Trophoblast cell (in vitro differentiated cells and primary cell): ENCODE measurements at places on chromosomes 5 and 9.

DNA sequence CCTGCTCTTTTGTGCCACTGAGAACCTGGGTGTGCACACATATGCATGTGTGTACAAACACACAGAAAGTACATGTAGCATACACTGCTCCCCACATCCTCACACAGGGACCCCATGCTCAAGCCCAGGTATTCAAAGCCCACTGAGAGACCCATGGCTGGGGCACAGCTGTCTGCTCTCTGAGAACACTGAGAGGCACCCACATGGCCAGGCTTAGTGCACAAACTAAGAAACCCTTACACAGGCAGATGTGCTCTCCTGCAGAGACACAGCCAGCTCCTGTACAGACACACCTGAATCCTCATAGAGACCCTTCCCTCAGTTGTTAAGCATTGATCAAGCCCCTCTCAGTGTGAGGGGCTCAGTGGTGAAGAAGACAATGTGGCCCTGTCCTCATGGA is 92.5 kb downstream of the CACNA1B start:
- DNase-seq: no peak

- DNase-seq: no peak
These were observed 62.1 kb upstream of the FANCC start for GRCh38 chr9:95379630-95380029.

GRCh38 chr5:88675708-88676636 is 207.0 kb downstream of the MEF2C start:
- DNase-seq: no peak

DNA sequence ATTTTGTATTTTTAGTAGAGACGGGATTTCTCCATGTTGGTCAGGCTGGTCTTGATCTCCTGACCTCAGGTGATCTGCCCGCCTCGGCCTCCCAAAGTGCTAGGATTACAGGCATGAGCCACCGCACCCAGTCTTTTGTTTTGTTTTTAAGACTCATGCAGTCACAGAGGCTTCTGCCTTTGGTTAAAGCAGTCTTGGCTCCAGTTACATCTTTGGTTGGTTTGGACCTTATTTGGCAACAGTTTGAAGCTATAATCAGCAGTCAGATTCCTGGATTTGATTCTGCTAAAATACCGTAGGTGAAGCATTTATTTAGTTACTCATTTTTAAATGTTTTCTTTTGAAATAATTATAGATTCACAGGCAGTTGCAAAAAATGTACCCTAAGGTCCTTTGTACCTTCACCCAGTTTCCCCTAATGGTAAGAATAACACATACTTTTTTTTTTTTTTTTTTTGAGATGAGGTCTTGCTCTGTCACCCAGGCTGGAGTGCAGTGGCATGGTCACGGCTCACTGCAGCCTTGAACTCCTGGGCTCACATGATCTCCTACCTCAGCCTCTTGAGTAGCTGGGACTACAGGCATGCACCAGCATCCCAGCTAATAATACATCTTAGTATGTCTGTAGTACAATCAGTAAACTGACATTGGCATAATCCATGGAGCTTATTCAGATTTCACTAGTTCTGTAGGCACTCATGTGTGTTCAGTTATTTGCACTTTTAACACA is 15.7 kb downstream of the USP20 start:
- no peak for DNase-seq

DNA sequence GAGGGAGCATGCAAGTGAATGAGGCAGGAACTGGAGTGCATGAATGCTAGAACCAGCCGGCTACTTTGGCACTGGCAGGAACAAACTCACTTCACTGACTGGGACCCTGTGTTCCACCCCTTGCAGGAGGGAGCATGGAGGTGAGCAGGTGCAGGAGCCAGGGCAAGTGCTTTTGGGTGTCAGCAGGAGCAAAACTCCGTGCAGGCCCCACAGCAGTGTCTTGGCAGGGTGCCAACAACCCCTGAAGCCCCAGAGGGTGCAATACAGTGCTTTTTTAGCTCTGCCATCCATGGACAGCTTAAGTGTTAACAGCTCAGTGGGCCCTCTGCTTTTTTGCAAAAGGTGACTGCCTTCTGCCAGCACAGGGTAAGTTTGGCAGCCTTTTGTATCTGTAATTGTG is 245.8 kb upstream of the PCSK5 start:
- DNase-seq: no peak

- no peak for DNase-seq
These were observed 573.1 kb upstream of the KLF4 start for GRCh38 chr9:108062680-108063079.

- peak; percentile 25 for DNase-seq
These were observed 24.2 kb upstream of the HAPLN1 start for GRCh38 chr5:83744821-83745220.

DNA sequence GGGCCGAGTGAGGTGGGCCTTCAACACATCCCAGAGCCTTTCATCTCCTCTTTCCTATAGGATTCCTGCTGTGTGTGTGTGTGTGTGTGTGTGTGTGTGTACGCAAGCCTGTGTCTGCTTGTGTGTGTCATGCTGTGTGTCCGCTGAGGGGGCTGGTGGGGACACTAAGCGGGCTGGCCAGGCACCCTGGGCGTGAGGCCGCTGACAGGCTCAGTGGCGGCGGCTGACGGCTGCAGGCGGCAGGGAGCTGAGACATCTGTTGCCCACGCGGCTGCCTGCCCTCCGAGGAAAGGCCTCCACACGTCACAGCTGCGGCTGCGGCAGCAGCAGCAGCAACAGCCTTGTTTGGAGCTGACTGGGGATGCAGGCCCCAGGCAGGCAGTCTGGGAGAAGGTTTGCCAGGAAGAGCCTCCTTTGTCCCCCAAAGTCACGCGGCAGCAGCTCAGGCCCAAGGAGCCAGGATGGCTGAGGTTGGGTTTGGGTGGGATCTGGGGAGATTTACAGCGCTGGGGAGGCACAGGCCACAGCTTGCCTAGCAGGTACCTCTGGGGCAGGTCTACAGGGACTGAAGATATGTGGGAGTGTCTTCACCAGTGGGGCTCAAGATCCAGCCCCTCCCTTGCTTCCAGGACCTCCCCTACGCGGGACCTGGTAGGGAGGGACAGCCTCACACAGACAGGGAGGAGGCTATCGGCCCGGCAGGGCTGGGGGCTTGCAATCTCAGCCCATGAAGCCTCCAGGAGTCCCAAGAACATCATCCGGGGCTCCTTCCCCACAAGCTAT is 1.8 kb downstream of the PDLIM4 start:
- DNase-seq: no peak

- DNase-seq: peak; percentile 15
These were observed 20.8 kb downstream of the SV2C start for GRCh38 chr5:76104027-76104426.

- no peak for DNase-seq
These were observed 151.7 kb upstream of the ZNF366 start for GRCh38 chr5:72658761-72659540.

DNA sequence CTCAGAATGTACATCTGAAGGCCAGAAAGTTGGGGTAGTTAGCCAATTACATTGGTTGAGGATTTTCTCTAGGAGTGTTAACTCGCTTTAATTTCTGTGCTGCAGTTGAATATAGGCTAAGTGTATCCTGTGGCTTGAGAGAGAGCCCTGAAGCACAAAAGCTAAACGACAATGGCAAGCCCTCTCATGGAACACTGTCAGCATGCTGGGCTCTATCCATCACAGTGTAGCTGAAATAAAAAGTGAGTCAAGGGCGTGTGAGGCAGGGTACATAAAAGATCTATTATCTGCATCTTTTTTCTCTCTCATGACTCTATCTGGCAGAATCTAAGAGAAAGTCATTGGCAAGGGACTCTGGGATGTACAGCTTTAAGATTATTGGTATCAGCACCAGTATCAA is 254.2 kb upstream of the GRIA1 start:
- DNase-seq: no peak

- peak; percentile 89 for DNase-seq
These were observed 27.4 kb downstream of the UNC5A start for GRCh38 chr5:176837707-176838115.

DNA sequence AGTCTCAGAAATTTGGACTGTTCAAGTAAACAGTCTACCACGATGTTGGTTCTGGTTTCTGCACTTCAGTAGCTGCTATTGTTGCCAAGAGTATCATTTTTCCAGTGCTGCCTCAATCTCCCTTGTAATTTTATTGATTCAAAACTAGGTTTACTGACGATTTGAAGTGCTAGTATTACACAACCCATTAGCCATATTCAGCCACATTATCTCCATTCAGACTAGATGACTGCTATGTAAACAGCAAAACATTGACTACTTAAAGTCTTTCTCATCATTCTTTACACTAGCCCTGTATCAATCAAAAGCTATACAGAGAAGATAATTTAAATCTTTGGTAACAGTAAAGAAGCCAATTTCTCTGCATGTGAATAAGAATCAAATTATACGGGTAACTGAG is 102.0 kb upstream of the TSLP start:
- DNase-seq: no peak

DNA sequence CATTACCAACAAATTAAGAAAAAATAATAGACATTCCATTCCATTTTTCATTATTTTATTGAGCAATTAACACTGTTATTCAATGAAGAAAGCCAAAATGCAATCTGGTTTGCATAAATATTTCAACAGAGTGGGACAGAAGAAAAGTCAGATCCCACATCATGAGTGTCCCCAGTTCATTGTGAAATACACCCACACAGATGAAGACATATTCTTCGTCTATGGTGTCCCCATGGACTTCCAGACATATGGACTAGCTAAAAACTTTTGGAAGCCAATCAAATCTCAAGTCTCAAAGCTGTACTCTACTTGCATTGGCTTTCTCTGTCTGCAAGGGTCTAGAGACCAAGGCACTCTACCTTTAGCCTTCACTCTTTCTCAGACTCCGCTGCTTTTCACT is 194.3 kb downstream of the SEMA5A start:
- DNase-seq: no peak

DNA sequence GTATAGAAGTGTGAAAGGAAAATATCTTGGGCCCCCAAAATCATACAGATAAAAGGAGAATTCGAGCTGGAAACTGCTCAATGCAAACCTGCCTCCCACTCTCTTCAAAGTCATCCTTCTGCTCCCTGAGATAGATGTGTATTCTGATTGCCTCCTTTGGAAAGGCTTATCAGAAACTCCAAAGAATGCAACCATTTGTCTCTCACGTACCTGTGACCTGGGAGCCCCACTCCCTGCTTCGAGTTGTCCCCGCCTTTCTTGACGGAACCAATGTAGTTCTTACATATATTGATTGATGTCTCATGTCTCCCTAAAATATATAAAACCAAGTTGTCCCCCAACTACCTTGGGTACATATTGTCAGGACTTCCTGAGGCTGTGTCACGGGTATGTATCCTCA is 163.8 kb downstream of the DIRAS2 start:
- DNase-seq: no peak

DNA sequence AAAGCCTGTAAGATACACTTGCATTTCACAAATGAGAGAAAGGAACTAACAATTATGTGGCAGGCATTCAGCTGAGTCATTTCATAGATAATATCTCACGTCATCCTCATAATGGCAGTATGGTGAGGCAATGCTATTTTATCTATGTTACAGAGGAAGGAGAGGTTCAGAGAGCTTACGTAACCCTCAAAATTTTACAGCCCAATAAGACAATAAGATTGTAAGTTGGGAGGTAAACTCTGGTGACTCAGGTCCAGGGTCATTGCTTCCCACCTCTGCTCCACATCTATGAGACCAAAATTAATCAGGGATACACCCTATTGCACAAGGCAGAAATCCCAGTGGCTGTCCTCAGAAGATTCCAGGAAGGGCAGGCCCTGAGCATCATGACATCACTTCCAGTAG is 309.7 kb downstream of the NSG2 start:
- peak; percentile 96 for DNase-seq
